ENCODE measurements at places on chromosomes 16 and 17.

- DNase-seq, result no peak
These were observed 983.9 kb upstream of the EEF2KMT start for GRCh38 chr16:6081320-6081976.

DNA sequence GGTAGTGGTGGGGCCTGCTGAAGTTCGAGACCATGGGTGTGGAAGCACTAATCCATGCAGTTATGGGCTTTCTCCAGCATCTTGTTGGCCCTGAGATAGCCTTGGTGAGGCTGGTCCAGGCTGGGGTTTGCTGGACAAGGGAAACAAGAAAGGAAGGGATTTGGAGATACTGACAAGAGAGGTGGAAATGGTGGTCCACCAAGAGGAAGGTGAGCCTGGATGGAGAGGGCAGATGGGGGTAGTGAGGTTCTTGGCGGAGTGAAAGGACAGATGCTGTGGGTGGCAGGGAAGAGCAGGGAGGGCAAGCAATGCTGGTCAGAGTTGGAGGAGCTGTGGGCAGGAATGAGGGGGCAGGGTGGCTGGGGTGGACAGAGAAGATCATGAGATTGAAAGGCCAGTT lies 5.5 kb upstream of the SMPD3 start:
- DNase-seq, result no peak

DNA sequence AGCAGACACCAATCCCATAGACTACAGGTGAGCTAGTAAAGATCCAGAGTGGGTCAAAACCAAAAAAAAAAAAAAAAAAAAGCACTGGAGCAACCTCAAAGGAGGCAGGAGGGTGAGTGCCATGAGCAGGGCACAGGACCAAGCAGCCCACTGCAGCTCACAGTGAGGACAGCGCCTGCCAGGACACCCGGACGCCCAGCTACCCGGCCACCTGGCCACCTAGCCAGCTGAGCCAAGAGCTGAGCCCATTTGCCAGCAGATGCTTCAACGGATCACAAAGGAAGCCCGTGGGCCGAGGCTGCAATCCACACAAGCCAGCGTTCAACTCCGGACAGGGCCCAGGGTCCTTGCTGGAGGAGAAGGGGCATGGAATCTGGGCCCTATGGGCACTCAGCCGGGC lies 15.1 kb downstream of the AXIN1 start:
- DNase-seq, result no peak

GRCh38 chr16:53849994-53850393 lies 146.0 kb downstream of the FTO start:
- DNase-seq, result no peak

DNA sequence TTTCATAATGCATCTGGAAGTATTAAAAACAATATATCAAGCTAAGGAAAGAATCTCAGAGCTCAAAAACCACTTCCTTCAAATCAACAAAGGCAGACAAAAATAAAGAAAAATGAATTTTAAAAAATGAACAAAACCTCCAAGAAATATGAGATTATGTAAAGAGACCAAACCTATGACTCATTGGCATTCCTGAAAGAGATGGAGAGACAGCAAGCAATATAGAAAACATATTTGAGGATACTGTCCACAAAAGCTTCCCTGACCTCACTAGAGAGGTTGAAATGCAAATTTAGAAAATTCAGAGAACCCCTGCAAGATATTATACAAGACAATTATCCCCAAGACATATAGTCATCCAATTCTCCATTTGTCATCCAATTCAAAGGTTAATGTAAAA lies 311.3 kb upstream of the SOX9 start:
- no peak for DNase-seq

GRCh38 chr16:80985611-80986010 lies 21.1 kb downstream of the CMC2 start:
- DNase-seq, result no peak

DNA sequence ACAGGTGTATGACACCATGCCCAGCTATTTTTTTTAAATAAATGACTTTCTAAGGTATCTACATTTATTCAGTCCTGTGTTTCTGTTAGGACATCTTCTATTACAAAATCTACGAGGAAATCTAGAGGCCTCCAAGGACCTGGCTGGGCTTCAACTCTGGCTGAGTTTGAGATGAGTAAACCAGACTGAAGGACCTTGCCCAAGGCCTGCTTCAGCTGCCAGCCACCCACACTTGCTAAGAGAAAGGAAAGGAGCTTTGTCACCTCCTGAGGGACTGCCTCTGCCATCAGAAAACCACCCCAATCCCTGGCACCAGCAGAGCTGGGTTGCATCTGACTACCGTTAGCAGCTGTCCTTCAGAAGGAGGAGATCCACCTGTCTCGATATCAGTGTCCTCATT lies 1.3 kb upstream of the MYO1D start:
- DNase-seq, result no peak

GRCh38 chr17:75535119-75535537 lies 9.6 kb downstream of the LLGL2 start:
- no peak for DNase-seq

- DNase-seq, result no peak
These were observed 10.1 kb downstream of the TCF25 start for GRCh38 chr16:89883346-89884040.

Data from stimulated activated naive CD4-positive, alpha-beta T cell (primary cell).